ENCODE measurements at places on chromosomes 6 and 20. TPM values are rescaled to one million over a fixed set of nuclear protein-coding genes. Genes with fewer than 3 reads are reported as not detected.

MOG gene
- 0.27 TPM for total RNA-seq

SIRPD gene
- total RNA-seq, result not detected

TSHZ2 gene
- 11.4 TPM for total RNA-seq

FAM162B gene
- 0.36 TPM for total RNA-seq

VIP gene
- total RNA-seq, result not detected

PTGIS gene
- 1.2 TPM for total RNA-seq

TP53TG5 gene
- 1.1 TPM for total RNA-seq

PTPRT gene
- total RNA-seq, result 0.68 TPM

CDH26 gene
- not detected for total RNA-seq
